ENCODE measurements at places on chromosomes 4 and X.

- DNase-seq = peak; percentile 69
Measured at GRCh38 chr4:110527156-110527555, 51.2 kb downstream of the ENPEP start.

GRCh38 chr4:1234309-1234695 lies 14.6 kb downstream of the CTBP1 start:
- DNase-seq = no peak

DNA sequence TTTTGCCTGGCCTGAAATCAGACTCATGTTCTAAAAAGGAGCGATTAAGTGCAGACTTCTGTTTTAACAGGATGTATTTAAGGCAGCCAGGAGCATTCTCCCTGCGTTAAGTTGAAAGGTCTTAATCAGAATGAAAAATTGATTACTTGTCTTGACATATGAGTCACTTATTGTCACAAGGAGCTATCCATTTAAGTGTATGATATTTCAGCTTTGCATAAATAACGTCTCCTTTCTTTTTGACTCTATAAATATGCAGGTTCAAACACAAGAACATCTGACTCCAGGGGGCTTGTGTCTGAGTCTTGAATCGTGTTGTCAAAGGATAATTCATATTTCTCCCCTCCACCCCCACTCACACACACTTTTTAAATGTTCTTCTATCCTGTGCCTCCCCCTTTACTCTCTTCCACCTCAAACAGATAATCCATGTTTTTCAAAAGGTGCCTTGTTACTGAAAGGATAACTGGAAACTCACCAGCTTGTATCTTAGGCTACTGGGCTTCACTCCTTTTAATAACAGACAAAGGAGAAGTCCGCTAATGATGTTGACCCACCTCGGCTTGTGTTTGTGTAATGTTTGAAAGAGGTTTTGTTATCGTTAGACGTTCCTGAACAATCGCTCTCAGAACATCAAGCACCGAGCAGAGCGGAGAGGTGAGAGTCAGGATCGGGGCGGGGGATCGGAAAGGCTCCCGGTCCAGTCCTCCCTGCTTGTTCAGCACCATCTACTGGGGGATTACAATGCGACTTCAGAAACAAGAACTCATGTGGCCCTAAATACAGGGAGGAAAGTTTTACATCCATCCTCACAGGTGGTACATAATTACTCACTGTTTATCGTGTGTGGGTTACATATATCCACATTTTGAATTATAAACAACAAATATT lies 107.5 kb upstream of the RPL34 start:
- DNase-seq = peak; percentile 38

DNA sequence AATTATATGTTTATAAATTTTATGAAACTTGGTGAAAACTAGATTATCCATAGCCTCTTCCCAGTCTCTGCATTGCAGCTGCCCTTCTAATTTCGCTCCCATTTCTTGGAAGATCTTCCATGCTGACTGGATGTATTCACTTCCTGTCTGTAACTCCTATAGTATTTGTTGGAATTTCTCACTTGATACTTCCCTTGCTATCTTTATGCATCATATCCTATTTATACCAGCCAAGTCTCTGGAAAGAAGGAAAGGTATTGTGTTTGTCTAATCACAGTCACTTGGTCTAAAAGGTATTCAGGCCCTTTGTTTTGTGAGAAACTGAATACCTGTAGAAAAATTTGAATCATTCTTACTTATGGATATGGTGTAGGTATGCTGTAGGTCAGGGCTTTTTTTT lies 870.9 kb upstream of the FRG1 start:
- DNase-seq = no peak

DNA sequence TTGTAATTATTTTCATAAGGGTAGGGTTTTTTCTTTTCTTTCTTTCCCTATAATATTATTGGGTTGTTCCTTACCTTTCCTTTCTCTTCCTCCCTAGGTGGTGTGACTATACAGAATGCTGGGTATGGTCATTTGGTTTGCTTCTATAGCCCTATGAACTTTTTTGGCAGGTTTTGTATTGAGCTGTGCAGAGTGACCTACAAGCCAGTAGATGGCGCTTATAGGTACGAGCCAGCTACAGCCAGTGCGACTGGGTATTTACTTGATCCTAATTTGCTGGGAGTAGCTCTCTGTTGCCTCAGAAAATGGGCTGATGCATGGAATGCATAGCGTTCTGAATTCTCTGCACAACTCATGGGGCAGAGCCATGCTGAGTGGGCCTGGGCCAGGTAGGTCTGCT lies 423.3 kb downstream of the MAGEE1 start:
- peak; percentile 11 for DNase-seq

DNA sequence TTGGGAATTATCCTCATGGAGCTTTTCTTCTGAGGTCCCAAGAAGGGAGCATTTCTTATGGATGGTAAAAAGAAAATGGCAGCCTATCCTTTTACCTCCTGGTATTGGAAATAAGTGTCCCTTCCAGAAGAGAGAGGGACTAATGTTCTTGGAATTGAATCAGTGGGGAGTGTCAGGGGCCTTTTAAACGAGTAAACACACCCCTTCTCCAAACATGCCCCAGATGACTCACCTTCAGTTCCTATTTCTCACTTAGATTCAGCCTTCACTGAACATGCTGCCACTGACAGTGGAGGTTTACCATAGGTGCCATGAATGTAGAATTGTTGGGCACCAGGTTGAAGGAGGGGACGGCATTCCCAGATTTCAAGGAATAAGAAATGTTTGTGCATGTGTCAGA lies 19.0 kb downstream of the MAGEC2 start:
- no peak for DNase-seq

All from activated CD4-positive, alpha-beta T cell treated with anti-CD3 and anti-CD28 coated beads, Interleukin-10, Interleukin-2, amounts not matched to agents 100 ng/mL and 50 ng/mL, durations not matched to agents 16 hours and 8 hours (primary cell).